Cortex of kidney (tissue), 1 donor: ENCODE measurements at places on chromosomes 5 and 9.

- no peak for DNase-seq
Observed at GRCh38 chr5:116626945-116627679, 52.5 kb upstream of the SEMA6A start.

GRCh38 chr5:124457901-124458300, 288.5 kb downstream of the ZNF608 start:
- DNase-seq, result no peak

DNA sequence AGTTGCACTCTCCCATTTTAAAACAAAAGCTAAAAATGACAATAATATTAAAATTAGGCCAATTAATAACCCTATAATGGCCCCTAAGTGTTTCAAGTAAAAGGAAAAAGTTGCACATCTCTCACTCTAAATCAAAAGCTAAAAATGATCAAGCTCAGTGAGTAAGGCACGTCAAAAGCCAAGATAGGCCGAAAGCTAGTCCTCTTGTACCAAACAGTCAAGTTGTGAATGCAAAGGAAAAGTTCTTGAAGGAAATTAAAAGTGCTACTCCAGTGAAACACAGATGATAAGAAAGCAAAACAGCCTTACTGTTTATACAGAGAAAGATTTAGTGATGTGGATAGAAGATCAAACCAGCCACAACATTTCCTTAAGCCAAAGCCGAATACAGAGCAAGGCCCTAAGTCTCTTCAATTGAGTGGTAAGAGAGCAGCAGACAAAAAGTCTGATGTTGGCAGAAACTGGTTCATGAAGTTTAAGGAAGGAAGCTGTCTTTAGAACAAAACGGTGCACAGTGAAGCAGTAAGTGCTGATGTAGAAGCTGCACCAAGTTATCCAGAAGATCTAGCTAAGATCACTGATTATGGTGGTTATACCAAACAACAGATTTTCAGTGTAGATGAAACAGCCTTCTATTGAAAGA, 144.1 kb upstream of the ACOT12 start:
- DNase-seq, result no peak

GRCh38 chr5:135050244-135050767, 16.3 kb upstream of the PITX1 start:
- DNase-seq, result no peak

- no peak for DNase-seq
Observed at GRCh38 chr5:170201311-170201710, 31.5 kb upstream of the C5orf58 start.

DNA sequence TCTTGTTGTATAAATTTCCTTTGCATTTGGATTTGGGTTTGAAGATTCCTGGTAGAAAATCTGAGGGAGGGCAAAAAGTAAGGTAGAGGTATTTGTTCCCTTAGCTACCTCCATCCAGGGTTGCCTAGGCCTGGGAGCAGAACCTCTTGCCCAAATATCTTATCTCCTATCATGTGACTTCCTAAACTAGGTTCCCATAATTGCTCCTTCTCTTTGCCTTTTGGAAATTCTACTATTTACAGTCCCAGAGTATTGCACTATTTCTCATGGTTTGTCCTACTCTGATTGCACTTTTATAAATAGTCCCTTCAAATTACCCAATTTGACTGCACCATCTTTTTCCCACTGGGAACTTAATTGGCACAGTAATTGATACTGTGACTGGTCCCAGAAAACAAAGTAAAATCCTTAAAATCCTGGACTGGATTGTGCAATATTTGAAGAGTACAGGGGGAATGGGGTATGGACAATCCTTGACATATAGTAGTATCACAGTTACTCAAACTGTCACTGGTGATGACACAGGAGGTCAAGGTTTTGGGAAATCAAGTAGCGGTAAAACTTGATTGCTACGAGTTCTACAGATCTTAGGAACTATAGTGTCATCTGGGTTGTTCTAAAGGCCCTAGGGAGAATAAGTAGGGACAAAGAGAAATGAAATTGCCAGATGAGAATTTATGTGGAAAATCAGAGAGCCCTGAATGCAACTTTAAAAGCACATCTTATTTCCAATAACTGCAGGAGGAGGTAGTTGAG, 31.5 kb upstream of the TMED7 start:
- no peak for DNase-seq

GRCh38 chr5:149930749-149931574, 13.6 kb downstream of the PDE6A start:
- no peak for DNase-seq

DNA sequence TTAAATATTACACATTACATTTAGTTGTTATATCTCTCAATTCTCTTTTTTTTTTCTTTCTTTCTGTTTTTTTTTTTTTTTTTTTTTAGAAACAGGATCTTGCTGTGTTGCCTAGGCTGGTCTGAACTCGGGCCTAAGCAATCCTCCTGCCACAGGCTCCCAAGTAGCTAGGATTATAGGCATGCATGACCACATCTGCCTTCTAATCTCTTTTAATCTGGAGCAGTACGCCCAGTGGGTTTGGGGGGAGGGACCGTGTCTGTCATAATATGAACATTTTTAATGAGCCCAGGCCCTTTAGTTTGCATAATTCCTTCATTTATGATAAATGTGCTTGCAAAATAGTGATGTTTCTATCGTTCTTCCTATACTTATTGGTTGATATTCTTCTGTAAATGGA, 10.3 kb downstream of the RHOBTB3 start:
- no peak for DNase-seq

GRCh38 chr9:136720251-136720897, 8.0 kb downstream of the DIPK1B start:
- DNase-seq, result no peak

DNA sequence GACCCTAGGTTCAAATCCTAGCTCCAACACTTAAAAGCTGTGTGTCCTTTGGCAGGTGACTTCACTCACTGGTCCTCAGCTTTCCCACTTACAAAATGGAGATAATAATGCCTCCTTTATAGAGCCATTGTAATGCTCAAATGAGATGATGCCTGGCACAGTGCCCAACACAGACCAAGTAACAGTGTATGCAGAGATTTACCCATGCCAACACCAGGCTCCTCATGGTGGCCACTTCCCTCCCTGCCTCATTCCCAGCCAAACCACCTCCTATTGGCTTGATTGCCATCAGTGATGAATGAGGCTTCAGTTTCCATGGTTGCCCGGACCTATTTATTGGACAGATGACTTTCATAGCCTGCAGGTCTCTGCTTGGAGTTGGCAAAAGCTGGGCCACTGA, 469.4 kb downstream of the CDK5RAP2 start:
- no peak for DNase-seq

DNA sequence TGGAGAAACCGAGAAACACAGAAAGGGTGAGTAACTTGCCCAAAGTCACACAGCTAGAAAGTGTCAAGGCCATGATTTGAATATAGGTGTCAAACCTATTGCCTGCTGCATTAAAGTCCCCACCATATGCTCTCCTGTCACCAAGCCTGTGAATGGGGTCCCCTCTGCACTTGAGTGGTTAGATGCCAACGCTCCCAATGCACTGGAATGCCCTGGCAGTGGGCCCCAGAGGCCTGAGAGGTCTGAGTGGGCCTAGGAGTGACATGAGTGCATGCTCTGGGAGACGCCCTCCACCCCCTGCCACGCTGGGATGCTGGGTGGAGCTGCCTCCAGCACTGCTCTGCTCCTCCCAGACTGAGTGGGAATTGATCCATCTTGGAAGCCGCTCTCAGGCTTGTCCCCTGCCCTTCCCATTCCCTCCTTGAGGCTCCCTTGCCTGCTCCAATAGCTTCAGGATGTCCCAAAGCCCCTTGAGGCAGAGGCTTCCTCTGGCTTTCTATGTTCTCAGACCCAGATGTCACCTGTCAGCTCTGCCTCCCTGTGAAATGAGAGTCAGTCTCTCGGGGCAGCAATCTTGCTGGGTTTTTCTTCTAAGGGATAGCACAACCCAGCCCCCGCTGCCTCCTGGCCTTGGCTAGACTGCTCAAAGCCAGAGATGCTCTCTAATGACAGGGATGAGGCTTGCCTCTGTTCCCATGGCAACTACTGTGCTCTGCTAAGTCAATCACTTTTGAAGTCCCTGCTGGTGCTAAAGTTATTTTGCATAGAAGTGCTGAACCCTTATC, 6.6 kb upstream of the ARSI start:
- no peak for DNase-seq

- no peak for DNase-seq
Observed at GRCh38 chr9:128245421-128246151, 30.2 kb downstream of the GOLGA2 start.

DNA sequence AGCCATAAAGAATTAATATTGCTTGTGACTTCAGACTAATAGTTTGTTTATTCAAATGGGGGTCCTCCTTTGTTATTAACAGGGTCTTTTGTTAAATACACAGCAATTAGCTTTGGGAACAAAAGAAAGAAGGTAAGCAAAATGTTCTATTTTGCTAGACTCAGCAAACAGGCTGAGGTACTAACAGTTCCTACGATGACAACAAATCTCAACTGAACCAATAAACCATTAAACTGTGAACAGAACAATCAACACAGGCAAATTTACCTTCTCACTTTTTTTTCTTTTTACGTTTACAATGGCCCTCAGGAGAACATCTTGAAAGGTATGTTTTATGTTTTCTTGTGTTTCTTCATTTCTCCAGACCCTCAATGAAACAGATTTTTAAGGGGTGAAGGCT, 207.2 kb downstream of the NFIB start:
- no peak for DNase-seq

DNA sequence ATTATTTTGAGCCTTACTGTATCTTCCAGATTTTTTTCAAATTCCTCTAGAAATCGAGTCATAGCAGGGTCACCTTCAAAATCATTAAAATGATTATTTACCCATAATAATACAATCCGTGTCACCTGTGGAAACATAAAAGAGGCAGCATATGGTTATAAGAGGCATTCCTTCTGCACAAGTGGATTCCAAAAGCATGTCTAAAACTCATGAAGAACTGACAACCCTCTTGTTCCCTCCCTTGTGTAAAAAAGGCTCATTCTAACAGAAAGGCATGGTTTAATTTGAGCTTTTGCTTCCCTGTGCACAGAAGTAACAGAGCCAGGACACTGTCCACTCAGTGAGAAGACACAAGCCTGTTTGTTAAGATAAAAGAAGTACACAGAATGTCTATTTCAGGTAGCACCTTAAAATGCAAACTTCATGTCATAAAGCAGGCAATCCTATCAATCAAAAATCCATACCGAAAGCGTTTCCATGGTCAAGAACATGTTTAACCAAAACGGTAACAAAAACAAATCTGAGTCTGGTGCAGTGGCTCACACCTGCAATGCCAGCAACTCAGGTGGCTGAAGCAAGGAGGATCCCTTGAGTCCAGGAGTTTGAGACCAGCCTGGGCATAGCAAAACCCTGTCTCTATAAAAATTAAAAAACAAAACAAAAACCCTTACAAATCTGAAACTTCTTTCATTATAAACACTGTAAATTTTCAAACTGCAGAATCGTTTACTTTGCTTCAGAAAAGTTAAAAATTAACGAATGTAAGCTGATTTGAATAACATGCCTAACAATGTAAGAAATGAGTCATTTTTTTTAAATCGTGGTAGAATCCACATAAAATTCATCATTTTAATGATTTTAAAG, 139.3 kb downstream of the RAPGEF6 start:
- no peak for DNase-seq

- no peak for DNase-seq
Observed at GRCh38 chr9:34958411-34958982, 412 bp downstream of the PHF24 start.

DNA sequence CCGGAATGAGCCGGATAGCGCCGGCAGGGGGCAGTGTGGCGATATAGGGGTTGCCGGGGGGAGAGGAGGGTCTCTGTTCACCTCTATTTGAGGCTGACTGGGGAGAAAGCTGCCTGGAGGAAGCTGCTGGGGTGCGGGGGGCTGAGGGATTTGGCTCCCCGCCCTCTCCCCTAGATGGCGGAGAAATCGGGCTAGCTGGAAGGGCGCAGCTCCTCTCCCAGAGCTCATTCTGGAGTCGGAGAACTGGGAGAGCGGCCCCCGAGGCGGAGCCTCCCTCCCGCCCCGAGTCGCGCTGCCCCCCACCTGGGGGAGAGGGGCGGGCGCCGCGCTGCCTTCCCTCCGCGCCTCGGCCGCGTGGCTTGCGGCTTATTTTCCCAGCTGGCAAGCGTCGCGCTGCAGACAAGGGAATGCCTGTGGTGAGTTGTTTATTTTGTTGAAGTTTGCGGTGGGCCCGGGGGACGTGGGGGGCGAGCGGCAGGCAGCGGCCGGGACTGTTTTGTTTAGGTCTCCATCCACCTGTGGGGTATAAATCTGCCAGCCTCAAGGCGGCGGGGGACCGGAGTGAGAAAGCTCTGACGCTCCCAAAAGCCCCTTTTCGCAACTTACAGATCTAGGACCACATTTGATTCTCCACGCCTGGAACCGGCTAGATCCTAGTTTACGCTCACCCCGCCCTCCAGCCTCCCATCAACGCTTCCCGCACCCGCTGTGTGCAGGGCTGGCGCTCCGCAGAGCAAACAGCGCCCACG, 4.1 kb upstream of the RGMB start:
- DNase-seq, result no peak

GRCh38 chr9:4465910-4466309, 24.4 kb upstream of the SLC1A1 start:
- no peak for DNase-seq

- DNase-seq, result no peak
Observed at GRCh38 chr9:116694785-116695291, 7.7 kb downstream of the TRIM32 start.

DNA sequence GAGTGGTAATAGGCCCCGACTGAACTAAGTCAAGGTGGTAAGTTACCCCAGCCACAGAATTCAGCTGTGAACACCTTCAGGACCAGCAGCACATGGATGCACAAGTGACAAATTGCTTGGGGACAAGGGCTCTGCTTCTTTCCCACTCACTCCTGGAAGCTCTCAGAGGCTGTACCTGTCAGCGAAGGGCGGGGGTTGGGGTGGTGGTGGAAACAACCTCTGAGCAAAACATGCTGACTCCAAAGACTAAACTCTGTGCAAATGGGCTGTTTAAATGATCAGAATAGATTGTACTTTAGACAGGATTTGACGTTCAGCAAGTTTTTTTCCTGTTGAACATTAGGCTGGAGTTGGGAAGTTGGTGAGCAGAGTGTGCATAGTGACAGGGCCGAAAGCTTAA, 544.5 kb upstream of the ZNF608 start:
- DNase-seq, result no peak

DNA sequence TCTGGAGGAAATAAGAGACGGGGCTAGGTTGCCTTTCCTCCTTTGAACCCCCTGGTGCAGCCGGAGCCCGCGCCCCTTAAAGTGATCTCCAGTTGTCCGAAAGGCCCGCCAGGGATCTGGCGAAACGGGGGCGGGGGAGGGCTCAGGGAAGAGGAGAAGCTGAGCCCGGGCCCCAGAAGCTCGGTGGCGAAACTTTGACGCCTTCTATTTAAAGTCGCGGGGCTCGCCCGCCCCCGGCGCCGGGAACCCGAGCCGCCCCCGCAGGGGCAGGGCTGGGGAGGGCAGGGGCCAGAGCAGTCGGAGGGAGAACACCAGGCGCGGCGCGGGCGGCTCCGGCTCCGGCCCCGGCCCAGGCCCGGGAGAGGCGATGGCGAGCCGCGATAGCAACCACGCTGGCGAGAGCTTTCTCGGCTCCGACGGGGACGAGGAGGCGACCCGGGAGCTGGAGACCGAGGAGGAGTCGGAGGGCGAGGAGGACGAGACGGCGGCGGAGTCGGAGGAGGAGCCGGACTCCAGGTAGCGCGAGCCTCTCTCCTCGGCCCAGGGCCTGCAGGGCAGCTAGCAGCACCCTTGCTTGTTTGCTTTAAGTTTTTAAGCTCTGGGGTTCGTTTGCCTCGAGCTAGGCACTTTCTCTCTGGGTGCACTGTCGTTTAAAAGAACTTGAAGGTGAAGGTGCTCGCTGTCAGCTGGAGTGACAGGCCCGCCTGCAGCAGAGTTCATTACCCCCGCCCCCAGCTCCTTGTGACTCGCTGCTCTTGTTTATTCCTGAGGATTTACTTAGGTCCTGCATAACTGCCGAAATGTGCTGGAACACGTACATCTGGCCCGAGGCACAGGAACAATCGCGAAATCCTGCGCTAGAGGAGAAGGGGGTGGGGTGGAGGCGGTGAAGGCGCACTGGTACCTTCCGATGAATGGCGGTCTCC, at the start of gene CMYA5:
Gene CMYA5 (plus strand): TSS at position 296 of the 926 bp plus-strand sequence. CDS start 72 bp downstream, at position 368.
- no peak for DNase-seq
